ENCODE measurements at places on chromosomes 3 and 15.

DNA sequence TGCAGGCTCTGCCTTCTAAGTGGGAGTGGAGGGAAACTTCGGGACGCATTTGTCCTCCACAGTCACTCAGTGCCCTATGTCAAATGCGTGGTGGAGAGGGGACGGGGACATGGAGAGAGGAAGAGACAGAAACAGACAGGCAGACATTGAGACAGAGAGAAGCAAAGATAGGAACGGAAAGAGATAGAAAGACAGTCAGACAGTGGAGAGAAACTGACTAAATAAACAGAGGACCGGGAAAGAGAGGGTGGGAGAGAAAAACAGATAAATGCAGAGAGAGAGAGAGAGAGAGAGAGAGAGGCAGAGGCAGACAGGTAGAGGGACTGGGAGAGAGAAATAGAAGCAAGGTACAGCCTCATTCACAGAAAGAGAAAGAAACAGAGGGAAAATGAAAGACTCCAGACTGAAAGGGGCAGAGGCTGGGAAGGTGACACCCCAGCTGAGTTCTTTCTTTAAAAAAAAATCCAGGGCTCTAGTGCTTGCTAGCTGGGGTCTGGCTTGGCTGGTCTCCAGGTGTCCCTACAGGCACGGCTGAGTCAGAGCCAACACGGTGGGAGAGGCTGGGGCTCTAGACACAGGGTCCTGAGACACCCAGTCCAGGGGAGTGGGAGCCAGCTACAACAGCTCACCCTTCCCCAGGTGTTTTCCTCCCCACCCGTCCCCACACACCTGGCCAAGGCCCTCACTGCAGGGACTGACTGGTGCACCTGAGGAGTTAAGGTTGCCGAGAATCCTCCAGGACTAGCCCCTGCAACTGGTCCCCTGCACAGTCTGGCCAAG lies 506.1 kb upstream of the PROK2 start:
- no peak for DNase-seq

DNA sequence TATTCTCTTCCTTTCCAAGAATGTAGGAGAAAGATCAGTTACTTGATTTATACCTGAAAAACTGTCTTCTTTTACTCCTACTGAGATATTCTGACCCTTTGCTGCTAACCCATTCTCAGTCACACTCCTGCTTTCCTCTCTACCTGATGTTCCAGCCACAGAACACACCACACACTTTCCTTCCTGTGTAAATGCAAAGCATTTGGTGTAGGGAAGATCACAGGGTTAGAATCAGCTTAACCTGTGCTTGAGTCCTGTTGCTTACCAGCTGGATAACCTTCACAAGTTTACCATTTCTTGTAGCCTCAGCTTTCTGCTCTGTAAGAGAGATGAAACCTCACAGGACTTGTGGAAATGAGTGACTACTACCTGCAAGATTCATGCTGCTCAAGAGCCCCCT lies 489.8 kb upstream of the GOLIM4 start:
- no peak for DNase-seq

DNA sequence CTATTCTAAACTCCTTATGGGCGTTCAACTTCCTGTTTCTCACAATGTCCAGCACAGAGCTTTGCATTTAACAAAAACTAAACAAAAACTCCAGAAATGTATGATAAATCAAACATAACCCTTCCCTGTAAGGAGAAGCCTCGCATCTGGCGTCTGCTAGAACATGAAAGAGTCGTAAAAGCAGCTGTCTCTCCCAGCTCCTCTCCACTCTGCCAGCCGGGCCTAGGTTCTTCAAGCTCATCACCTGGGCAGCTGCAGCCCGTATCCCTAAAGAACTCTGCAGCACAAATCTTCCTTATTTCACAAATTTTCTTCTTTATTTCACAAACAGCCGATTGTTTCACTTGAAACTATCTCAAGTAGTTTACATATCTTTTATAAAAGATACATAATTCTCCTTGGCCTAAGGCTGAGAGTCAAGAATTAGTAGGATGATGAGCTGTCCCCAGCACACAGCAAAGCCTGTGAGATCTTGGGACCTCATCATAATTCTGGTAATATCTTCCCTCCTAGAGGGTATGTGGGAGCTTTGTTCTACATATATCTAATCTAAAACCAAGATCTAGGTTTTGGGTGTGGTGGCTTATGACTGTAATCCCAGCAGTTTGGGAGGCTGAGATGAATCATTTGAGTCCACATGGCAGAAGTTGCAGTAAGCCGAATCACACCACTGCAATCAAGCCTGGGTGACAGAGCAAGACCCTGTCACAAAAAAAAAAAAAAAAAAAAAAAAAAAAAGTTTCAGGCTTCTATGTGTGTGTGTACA lies 35.3 kb downstream of the ANXA2 start:
- peak; percentile 93 for DNase-seq

DNA sequence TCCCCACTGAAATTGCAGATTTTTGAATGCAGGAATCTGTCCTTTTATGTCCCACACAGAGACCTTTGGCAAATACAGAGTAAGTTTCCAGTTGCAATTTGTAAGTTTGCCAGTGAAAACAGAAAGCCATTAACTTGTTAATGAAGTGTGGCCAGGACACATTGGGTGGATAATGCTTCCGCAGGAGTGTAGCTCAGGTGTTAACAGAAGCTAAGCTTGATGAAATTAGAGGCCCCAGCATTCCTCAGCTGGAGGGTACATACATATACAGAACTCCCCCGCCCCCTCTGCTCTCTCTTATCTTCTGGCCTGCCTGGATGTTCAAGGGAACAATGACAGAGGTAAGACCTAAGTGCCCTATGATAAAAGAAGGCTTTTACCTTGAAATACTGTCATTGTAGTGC lies 8.1 kb upstream of the LRRC2 start:
- DNase-seq = no peak

DNA sequence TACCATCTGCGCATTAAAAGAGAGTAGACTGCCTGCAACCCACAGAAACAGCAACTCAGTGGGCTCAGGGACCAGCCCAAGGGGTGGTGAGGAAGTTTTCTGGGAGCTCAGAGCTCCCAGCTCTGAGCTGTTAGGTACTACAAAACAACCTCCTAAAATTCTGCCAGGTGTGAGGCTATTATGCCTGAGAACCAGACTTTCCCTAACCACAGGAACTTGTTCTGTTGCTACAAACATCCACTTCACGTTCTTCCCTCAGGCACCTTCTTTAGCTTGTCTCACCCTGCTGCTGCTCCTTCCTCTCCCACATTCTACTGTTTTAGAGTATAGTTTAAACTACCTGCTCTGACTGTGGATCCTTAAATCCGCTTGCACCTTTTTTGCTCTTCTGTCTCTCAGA lies 399.4 kb downstream of the ROBO1 start:
- no peak for DNase-seq

- no peak for DNase-seq
Observed at GRCh38 chr15:63930034-63930433, 96.3 kb upstream of the HERC1 start.

DNA sequence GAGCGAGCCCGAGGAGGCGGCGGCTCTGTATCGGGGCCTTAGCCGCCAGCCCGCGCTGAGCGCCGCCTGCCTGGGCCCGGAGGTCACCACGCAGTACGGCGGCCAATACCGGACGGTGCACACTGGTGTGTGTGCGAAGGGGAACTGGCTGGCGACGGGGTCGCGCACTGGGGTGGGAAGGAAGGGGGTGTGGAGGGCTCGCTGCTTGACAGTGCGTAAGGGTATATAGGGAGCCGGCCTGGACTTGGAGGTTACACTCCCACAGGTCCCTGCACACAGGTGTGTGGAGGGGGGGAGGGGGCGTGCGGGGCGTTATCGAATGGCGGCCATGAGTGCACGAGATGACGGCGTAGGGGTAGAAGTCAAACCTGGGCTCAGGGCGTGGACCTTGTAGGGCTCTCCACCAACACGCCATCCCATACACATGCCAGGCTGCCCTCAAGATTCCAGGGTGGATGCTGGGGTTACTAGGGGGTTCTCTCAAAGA lies 389 bp downstream of the APEH start:
- no peak for DNase-seq

- DNase-seq = no peak
Observed at GRCh38 chr3:114973536-114973935, 173.6 kb downstream of the ZBTB20 start.

DNA sequence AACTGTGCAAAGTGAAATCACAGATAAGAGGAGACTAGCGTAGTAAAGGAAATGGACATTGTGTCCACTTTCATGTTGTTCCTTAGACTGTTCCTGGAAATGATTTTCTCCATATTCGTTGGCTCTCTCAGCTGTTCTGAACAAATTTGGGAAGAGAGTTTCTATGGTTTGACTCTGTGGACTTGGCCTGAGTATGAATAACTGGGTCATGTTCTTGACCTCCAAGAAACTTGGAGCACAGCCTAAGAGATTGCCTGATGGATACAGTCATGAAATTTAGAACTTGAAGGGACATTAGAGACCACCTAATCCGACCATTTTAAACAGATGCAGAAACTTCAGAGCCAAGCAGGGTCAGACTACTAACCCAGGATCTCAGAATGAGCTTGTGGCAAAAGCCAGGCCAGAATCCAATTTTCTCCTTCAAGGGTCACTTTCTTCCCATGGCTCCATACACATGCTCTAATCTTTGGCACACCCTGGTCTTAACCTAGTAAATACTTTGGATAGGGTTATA lies 430.4 kb downstream of the RBMS3 start:
- DNase-seq = no peak

DNA sequence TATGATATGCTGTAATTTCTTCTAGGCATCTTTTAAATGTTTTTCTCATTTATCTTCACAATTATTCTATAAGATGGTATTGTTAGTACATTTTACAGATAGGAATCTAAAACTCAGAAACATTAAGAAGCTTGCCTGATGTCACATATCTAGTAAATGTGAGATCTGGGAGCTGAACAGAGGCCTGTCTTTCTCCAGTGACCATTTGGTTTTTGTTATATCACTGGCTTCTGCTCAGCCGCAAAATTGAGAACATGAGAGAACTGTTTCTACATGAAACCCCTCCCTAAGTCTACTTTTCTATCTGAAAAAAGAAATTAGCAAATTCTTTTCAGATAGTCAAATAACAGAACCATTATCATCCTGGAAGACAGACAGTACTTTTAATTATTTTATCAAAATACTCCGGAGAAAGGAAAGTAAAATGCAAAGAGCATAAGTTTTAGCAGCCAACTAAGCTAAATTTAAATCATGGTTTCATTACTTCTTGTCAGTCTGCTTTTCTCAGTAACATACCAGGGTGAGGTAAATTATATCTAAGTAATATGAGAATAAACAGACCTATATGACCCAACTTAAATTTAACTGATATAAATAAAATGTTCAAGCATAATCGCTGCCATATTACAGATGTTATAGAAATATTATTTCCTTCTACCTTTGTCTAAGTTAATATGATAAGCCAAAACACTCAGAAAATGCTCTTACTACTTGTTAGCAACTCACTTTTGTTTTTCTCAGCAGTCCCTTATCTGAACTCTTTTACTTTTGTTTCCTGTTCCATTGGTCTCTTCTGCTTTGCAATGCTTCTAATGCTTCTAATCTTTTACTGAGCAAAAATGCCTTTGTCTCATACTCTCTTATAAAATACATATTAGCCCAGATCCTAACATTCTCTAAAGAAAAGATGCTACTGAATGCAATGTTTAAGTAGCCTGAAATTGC lies 68.0 kb upstream of the MBNL1 start:
- DNase-seq = peak; percentile 33

- DNase-seq = no peak
Observed at GRCh38 chr15:65641768-65642475, 20.2 kb downstream of the SLC24A1 start.

DNA sequence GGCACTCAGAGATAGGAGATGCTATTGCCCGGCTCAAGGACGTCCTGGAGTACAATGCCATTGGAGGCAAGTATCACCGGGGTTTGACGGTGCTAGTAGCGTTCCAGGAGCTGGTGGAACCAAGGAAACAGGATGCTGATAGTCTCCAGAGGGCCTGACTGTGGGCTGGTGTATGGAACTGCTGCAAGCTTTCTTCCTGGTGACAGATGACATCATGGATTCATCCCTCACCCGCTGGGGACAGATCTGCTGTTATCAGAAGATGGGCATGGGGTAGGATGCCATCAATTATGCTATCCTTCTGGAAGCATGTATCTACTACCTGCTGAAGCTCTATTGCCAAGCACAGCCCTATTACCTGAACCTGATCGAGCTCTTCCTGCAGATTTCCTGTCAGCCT lies 26.4 kb downstream of the BCL2A1 start:
- no peak for DNase-seq

DNA sequence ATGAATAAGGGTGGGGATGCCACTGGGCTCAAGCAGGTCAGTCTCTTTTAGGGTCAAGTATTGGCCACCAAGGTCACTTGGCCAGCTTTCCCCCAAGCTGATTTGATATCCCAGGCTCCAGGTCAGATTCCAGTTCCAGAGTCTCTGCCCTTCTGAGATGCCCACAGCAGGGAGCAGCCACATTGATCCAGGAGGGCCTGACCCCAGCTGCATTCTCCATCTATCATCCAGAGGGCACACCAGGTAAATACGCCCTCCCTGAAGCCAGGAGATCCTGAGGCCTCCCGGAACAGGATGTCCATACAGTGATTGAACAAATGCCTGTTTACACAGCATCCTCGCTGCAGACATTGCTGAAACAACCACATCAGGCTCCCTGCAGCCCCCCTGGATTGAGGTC lies 264.6 kb upstream of the TLE3 start:
- no peak for DNase-seq

DNA sequence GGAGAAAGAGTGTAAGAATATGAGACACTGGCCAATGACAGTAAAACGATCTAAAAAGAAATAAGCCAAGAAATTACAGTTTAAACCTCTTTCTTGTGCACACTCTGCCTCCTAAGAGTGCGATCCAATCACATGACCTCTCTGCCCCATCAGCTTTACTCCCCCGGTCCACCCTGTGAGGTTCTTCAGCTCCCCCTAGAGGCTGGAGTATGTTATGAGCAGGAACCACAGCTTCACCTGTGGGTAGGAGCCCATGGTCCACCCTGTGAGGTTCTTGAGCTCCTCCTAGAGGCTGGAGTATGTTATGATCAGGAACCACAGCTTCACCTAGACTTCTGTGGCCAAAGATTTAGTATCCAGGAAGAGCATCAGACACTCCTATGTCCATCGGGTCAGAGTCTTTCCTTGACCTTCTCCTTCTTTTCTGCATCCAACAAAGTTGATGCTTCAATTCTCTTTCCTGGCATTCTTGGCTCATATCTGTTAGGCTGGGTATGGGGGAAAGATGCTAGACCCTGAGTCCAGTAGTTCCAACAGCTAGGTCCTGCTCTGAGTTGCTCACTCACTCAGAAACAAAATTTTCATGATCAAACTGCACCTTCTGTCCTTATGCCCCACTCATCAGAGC lies 164.0 kb downstream of the MINAR1 start:
- DNase-seq = peak; percentile 71

DNA sequence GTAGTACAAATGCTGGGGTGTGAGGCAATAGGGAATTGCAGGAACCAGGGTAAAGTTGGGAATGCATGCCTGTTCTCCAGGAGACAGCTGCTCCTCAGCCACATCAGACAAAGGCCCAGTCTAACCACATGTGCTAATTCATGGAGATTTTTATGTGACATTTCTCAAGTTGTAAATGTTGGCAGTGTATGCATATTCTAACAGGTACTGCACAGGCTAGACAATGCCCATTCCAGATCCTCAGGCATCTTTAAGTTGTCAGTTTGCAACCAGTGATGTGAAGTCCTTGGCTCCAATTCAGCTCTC lies 84.9 kb downstream of the EEFSEC start:
- no peak for DNase-seq
